ENCODE measurements at places on chromosomes 16 and 17.

DNA sequence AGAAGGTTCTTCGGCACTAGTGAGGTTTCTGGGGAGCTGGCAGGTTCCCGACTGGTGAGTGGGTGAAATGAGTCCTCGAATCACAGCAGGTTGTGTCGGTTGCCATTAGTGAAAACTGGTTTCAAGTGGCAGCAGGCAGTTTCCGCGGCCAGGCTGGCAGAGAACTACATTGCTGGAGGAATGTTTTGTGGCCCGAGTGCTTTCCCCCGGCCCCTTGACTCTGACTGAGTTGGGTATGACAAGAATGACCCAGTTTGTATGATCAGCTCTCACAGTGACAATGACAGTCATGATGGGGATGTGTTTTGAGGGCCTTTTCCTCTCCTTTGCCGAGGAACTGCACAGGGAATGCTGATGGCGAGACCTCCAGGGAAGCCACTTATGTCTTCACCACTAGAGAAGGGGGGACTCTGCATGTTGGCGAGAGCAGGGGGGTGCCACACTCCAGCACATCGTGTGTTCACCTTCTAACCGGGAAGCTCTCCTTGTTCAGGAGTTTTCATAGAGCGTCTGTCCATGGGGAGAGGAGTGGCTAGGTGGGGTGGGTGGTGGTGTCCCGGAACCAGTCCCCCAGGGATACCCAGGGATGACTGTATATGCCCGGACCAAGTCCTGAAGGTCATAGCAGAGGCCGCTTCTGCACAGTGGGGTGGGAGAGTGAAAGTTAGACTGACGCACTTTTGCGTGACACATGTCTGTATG is 206.0 kb upstream of the CHMP6 start:
- no peak for DNase-seq

DNA sequence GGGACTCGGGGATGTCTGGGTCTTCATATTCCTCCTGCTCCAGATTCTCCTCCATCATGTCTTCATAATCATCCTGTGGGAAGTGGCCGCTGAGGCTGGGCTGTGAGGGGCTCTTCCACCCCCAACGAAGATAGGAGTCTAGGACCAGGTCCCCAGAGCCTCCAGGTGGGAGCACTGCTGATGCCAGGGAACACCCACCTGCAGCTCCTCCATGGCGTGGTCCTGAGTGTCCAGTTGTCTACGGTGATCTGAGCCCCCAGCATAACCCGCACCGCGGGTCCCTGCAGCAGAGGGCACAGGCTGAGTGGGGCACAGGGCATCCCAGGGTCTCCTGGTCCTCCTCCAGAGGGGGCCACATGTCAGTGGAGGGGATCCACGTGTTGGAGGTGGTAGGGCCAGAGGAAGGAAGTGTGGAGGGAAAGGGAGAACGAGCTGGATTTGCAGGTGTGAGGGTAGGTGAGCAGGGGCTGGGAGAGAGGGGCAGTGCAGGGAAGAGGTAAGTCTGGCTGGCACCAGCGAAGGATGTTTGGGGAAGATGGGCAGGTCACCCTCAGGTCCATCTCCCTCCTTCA is 5.2 kb downstream of the SLC4A1 start:
- no peak for DNase-seq

DNA sequence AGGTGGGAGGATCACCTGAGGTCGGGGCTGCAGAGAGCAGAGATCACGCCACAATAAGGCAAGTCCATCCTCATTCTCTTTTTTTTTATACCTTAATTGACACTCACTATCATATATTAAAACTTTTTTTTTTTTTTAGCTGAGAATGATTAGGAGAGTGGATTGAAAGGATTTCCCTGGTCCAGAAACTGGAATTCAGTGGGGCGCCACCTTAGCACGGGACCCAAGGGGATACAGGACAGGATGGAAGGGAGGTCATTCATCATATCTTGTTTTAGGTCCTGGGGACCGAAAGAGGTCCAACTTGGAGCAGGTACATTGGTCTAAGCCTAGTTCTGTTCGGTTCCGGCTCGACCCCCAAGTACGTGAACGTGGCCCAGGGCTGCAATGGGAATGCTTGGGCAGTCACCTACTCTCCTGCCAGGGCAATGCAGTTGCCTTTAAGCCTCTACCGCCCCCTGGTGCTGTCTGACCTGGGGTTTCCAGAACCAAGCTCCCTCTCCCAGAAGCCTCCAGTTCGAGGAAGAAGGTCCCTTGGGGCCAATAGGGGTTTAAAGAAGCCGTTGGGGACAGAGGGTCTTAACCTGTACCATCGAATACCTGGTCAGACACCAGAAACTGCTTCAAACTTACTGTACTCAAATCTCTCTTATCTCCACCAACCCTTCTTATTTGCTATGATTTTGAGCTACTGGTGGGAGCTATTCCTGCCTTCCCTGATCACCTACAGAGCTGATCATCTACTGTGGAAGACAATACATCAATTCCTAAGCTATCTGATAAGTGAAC is 19.9 kb upstream of the GPATCH8 start:
- peak; percentile 7 for DNase-seq

GRCh38 chr17:51231999-51232398 is 27.9 kb downstream of the MBTD1 start:
- DNase-seq: no peak

GRCh38 chr17:16199093-16199492 is 16.2 kb downstream of the NCOR1 start:
- DNase-seq: no peak

- no peak for DNase-seq
Measured at GRCh38 chr16:65481956-65482355, 360.1 kb upstream of the CDH11 start.

DNA sequence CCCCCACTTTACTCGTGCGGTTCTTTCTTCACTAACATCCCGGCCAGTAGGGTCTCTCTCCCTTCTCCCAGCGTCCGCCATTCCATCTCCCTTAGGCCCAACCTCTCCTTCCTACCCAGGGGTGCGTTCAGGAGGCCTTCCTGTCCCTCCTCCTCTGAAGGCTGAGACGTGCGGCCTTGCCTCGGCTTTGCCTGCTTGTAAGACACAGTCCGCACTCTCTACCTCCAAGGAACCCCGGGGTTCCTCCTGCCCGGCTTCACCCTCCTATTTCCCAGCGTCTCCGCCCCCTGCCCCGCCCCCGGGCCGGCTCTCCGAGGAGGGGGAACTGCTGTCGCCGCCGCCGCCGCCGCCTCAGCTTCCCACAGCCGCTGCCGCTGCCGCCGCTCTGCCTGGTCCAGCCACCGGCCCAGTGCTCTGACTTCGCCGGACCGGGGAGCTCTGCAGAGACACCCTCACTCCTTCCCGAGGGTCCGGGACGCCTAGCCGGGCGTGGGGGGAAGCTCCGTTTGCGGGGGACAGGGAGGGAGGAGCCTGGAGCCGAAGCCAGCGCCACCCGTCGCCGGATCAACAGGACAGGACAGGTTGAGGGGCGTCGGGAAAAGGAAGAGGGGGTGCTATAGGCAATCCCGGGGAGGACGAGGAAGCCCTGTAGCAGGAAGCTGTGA is 1.2 kb upstream of the FGF11 start:
- peak; percentile 27 for DNase-seq

GRCh38 chr17:60358606-60359225 is 33.2 kb downstream of the USP32 start:
- DNase-seq: no peak

- no peak for DNase-seq
Measured at GRCh38 chr17:69335058-69335457, 8.1 kb upstream of the ABCA5 start.

DNA sequence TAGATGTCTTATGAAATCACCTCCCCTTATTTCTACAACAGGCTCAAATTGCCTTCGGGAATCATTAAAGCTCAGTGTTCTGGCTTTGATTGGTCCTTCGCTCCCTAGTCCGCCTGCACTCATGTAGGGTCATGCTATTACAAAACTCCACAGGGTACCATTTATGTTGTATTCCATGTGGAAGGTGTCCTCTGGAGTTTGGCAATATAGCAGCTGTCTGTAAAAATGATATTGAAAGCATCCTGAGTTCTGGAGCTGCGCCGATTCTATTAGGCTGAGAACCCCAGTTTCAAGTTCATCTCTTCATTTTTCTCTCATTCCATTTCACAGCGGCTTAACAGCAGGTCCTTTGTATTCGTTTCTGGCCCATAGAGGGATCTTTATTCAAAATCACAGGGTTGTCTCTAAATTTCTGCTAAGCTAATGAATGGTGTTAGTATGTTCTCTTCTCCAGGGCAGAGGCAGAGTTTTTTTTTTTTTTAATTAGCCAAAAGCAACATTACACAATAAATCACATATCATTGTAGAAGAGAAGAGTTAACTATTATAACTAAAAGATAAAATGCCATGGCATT is 71.9 kb upstream of the TEKT1 start:
- no peak for DNase-seq

GRCh38 chr17:35342276-35342675 is 31.1 kb downstream of the SLFN11 start:
- no peak for DNase-seq

DNA sequence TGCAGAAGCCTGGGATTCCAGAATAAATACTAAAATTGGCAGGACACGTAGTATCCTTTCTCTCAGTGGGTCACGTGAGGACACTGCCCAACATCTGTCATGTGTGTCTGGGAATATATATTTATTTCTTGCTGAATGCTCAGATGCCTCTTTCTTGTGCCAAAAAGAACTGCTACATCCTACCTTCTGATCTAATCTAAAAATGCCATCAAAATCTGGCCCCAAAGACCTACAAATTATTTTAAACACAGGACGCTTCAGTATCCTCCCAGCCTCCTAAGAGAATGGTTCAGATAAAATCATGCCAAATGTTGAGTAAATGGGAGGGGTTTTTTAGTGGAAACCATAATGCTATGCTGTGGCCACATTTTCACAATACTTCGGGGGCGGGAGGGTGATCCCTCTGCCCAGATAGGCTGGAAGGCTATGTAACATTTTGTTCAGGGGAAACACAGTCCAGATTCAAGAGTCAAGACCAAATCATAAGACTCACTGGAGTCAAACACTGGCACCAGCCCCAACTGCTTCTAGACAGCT is 22.9 kb upstream of the CORO6 start:
- DNase-seq: no peak

DNA sequence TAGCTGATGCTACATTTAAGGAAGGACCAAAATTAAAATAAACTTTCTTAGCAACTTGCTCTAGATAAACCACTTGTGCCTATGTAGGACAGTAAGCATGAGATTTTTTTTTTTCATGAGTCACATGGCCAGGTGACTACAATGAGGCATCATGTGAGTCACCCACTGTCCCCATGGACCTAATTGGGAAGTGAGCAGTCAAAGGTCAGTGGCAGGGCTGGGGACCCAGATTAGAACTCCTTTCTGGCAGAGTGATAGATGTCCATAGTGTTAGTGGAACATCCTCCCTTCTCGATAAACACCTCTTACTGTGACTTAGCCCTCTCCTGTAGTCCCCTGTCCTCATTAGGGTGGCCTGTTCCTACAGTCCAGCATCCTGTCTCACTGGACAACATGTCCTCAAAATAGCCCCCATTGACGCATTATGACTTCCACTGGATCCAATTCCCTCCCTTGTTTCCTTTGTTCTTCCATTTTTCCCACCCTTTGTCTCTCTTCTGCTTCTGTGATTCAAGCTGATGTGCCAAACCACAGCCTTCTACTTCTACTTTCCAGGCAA is 12.4 kb downstream of the ITGB3 start:
- DNase-seq: no peak

- DNase-seq: no peak
Measured at GRCh38 chr16:8377864-8378263, 212.4 kb downstream of the TMEM114 start.

GRCh38 chr17:20267459-20267842 is 199.9 kb downstream of the LGALS9B start:
- peak; percentile 15 for DNase-seq

GRCh38 chr17:40349895-40350688 is 14.4 kb downstream of the GJD3 start:
- DNase-seq: no peak

DNA sequence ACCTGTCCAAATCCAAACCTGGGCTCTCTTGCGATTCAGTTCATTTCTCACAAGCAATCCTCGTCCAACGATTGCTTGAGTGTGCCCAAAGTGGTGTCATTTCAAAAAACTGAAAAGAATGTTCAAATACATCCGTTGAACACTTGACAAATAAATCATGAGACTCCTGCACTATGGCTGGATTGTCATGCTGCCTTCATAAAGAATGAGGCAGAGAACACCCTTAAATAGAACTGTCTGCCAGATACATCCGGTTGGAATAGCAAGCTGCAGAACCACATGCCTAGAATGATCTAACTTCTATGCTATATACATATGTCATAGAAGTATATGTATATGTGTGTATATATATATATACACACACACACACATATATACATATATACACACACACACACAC is 55.4 kb upstream of the HAPSTR1 start:
- DNase-seq: no peak

GRCh38 chr16:64696866-64697265 is 425.0 kb downstream of the CDH11 start:
- DNase-seq: no peak

DNA sequence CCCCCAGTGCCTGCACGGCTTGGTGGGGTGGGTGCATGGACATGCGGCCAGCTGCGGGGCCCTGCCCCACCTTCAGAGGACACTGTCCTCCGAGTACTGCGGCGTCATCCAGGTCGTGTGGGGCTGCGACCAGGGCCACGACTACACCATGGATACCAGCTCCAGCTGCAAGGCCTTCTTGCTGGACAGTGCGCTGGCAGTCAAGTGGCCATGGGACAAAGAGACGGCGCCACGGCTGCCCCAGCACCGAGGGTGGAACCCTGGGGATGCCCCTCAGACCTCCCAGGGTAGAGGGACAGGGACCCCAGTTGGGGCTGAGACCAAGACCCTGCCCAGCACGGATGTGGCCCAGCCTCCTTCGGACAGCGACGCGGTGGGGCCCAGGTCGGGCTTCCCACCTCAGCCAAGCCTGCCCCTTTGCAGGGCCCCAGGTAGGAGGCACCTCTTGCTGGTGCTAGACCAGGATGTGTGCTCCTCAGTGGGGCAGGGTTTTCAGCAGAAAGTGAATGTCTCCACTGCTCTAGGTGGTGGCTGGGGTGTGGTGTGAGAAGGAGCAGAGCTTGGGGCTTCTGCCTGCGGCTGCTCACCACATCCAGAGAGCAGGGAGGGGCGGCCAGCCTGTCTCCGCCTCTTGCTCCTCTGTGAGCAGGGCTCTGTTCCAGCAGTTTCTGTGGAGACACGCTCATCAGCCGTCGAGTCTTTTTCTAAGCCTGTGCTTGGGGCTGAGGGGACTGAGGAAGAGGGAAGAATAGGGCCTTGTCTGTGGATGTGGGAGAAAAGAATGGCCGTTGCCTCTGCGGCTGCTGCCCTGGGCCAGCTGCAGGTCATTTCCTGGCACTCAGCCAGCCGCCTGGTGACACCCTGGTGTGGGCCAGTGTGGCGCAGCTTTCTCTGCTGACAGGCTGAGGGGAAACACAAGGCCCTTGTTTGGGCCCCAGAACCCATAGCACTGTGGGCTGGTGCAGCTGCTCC is 2.2 kb downstream of the ZNF276 start:
- DNase-seq: peak; percentile 68
